Breast epithelium (tissue), 4 donors: ENCODE measurements at places on chromosomes 5 and 9. TPM values are rescaled to one million over a fixed set of nuclear protein-coding genes. Genes with fewer than 3 reads are reported as not detected.

- no peak for DNase-seq
Observed at GRCh38 chr5:72586788-72587530, 79.7 kb upstream of the ZNF366 start.

- no peak for DNase-seq
Observed at GRCh38 chr5:169992789-169993484, 12.6 kb upstream of the INSYN2B start.

DNA sequence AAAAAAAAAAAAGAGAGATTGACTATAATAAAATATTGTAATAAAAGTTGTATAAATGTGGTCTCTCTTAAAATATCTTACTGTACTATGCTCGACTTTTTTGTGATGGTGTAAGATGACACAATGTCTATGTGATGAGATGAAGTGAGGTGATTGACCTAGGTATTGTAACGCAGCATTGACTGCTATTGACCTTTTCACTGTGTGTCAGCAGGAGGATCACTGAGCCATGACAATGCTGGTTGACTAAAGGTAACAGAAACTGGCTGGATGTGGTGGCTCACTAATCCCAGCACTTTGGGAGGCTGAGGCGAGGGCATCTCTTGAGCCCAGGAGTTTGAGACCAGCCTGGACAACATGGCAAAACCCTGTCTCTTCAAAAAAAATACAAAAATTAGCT is 78.6 kb upstream of the MYO10 start:
- no peak for DNase-seq

DNA sequence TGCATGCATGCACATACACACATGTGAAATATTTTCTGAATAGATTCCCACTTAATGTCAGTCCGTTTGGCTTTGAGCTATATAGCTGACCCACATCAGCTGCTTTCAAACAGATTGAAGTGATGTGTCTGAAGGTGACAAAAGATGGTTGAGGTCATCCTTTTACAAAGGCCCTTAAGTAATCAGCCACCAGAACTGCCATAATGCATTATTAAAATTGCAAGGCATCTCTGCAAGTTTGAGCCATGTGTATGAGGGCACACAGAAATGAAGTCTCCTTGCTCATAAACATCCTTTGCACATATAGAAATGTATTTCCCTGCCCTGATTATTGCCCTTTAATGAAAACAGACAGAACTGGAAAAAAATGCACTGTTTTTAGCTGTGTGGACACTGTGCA is 1043.0 kb upstream of the C9orf72 start:
- DNase-seq, result no peak

DNA sequence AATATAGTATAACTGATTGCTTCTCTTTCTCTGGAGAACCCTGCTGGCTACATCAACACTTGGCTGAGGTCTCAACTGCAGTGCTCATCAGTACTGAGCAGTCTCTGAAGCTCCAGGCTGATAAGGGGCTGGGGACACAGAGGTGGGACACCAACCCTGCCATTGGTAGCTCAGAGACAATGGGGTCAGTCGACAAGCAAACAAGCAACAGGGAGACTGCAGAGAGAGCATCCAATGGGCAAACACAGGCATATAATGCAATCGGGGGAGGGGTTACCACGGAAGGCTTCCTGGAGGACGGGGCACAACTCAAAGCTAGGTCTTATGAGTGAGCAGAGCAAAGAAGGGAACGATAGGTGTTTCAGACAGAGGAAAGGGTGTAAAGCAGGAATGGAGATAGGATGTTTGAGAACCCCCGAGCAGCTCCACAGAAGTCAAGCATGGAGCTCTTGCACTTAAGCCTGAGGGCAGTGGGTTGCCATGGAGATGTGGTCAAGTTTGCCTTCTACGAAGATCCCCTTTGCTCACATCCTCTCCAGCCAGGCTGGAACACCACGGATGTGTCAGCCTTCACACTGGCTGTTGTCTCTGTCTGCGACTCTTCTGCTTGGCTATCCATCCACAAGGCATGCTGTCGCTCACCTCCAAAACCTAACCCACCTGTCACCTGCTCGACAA is 21.5 kb upstream of the AKNA start:
- DNase-seq, result no peak

DNA sequence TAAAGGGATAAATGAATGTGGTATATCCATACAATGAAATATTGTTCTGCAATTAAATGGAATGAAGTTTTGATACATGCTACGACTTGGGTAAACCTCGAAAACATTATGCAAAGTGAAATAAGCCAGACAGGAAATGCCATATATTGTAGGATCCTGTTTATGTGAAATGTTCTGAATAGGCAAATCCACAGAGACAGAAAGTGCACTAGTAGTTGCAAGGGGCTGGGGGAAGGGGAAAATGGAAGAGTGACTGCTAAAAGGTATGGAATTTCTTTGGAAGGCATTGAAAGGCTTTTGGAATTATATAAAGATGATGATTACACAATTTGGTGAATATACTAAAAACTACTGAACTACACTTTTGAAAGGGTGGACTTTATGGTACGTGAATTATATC is 97.0 kb downstream of the FOXD1 start:
- no peak for DNase-seq

HNRNPAB gene
- total RNA-seq, result 56.3 TPM

GRCh38 chr5:81838307-81838906 is 87.5 kb upstream of the SSBP2 start:
- no peak for DNase-seq

- DNase-seq, result no peak
Observed at GRCh38 chr5:160835818-160836528, 16.0 kb downstream of the ATP10B start.
